ENCODE measurements at places on chromosomes 3 and 15. TPM values are rescaled to one million over a fixed set of nuclear protein-coding genes. Genes with fewer than 3 reads are reported as not detected.

DNA sequence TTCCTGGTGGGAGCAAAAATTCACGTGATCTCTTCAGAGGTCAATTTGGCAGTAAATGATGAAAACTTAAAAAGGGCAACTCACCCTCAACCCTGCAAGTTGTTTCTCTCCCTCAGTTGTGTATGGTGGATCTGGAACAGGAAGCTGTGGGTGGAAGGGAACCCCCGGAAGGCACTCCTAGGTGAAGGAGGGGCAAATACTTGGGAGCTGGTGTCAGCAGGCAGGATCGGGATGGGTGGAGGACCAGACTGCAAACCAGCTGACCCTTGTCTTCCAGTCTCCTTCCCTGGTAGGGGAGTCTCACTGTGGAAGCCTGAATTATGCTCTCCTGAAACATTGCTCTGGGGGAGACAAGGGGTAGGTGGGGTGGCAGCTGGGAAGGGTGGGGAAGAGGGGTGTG is 33.5 kb downstream of the PRR23E start:
- H3K4me3 ChIP-seq = no peak overlapping the region
- peaks cover 17% of the 10 kb centered on the region for H3K27me3 ChIP-seq
- H3K27ac ChIP-seq = no peak overlapping the region
- H3K4me1 ChIP-seq = no peaks in the 10 kb centered on the region

DNA sequence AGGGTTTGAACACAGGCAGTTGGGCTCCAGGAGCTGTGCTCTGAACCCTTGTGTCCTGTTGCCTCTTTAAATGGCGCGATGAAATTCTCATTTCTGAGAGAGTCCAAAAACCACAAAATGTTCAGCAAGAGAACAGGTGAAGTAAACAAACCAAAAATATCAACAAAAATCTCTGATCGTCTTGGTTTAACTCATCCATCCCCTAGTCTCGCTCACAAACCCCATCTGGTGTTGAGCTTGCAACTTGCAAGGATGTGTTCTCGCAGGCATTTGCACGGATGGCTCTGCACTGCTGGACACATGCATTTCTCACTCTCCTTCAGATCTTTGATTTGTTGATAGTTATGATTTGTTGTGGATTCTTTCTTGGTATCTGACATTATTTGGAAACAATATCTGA is 31.1 kb downstream of the FAH start:
- no peak overlapping the region for H3K27ac ChIP-seq
- H3K36me3 ChIP-seq = peaks cover 23% of the 10 kb centered on the region
- H3K4me1 ChIP-seq = no peaks in the 10 kb centered on the region
- no peaks in the 10 kb centered on the region for H3K27me3 ChIP-seq

- H3K36me3 ChIP-seq = no peaks in the 10 kb centered on the region
- H3K27ac ChIP-seq = peak overlapping the region; percentile 84
- H3K4me3 ChIP-seq = peak overlapping the region; percentile 46
- no peak for DNase-seq
Observed at GRCh38 chr15:34332553-34333120, 4.9 kb downstream of the SLC12A6 start.

DNA sequence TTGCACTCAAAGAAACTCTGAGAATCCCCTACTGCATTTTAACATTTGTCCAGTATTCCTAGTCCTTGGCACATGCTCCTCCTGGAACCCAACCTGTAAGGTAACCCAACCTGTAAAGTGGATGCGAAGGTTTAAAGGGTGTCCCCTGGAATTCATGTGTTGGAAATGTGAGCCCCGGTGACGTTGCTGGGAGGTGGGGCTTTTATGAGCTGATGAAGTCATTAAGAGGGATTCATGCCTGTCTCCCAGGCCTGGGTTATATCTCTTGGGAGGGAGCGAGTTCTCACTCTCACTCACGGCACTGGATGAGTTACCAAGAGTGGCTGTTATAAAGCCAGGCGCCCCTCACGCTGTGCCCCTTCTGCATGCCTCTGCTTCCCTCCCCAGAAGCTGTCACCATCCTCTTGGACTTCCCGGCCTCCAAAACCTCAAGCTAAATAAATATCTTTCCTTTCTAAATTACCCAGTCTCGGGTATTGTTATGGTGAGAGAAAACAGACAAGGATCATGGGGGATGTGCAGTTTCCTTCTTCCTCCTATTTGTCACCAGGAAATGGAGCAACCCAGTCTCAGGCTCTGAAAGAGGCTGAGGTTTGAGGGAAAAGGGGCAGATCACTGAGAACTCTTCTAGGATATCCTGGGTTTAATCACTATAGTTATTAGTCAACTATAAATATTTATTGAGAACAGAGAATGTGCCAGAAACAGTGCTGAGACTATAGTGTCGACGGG is 7.6 kb downstream of the XXYLT1 start:
- DNase-seq = no peak
- no peak overlapping the region for H3K4me3 ChIP-seq
- no peak overlapping the region for H3K27ac ChIP-seq

GRCh38 chr3:179991883-179992282 is 44.9 kb downstream of the PEX5L start:
- H3K27ac ChIP-seq = no peak overlapping the region
- no peak overlapping the region for H3K4me3 ChIP-seq
- H3K4me1 ChIP-seq = no peaks in the 10 kb centered on the region
- DNase-seq = no peak

- peaks cover 4% of the 10 kb centered on the region for H3K27me3 ChIP-seq
- H3K27ac ChIP-seq = peak overlapping the region; percentile 91
- no peak for DNase-seq
Observed at GRCh38 chr15:62059108-62059815, 985 bp downstream of the VPS13C start.

GRCh38 chr3:23894254-23895061 is 22.3 kb downstream of the NKIRAS1 start:
- DNase-seq = no peak
- H3K4me3 ChIP-seq = no peak overlapping the region
- H3K4me1 ChIP-seq = peaks cover 10% of the 10 kb centered on the region
- H3K27ac ChIP-seq = no peak overlapping the region

- no peak for DNase-seq
- H3K4me3 ChIP-seq = no peak overlapping the region
- H3K4me1 ChIP-seq = peaks cover 30% of the 10 kb centered on the region
- no peak overlapping the region for H3K27ac ChIP-seq
- H3K36me3 ChIP-seq = no peaks in the 10 kb centered on the region
- H3K27me3 ChIP-seq = no peaks in the 10 kb centered on the region
Observed at GRCh38 chr3:195208631-195209030, 62.3 kb downstream of the XXYLT1 start.

- H3K27me3 ChIP-seq = no peaks in the 10 kb centered on the region
- DNase-seq = no peak
- H3K4me3 ChIP-seq = no peak overlapping the region
Observed at GRCh38 chr3:196115678-196116083, 33.8 kb upstream of the TFRC start.

DNA sequence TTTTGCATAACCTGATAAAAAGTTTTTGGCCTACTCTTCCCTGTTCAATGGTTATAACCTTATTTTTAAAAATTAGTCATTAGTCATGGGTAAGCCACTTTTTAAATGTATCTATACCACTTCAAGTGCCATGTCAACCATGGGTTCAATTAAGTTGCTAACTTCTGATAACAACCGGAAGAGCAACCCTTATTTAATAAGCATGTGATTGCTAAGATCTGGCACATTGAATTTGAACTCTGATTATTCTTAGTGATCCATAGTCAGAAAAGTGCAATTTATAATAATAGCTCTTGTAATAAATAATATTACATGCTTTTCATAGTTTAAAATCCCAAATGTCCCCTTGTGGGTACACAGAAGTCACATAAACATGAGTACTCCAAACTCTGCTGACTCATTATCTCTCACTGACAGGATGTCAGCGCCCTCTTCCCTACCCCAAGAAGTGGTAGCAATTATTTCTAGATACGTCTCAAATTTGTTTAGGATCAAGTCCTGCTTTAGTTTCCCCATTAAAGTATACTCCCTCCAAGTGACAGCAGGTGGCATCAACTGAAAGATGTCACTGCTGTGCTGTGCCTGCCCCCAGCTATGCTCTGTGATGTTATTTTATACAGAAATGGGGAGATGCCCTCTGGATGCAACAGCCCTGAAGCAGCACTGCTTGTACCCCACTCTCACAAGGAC is 18.6 kb downstream of the SAMD7 start:
- no peak overlapping the region for H3K27ac ChIP-seq
- peaks cover 24% of the 10 kb centered on the region for H3K27me3 ChIP-seq
- H3K36me3 ChIP-seq = no peaks in the 10 kb centered on the region

DNA sequence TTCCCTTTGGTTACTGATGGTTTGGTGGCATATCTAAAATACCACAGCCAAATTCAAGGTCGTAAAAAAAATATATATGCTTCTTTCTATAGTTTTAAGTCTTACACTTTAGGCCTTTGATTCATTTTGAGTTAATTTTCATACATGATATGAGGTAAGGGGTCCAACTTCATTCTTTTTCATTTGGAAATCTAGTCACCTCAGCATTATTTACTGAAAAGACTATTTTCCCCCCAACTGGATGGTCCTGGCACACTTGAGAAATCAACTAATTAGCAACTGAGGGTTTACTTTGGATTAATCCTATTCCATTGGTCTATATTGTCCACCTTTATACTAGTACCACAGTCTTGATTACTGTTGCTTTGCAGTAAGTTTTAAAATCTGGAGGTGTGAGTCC is 26.2 kb downstream of the RHOA start:
- H3K27me3 ChIP-seq = no peaks in the 10 kb centered on the region
- peaks cover 43% of the 10 kb centered on the region for H3K4me1 ChIP-seq
- H3K4me3 ChIP-seq = no peak overlapping the region

- H3K36me3 ChIP-seq = peaks cover 6% of the 10 kb centered on the region
- H3K27me3 ChIP-seq = peaks cover 34% of the 10 kb centered on the region
- no peak for DNase-seq
- no peak overlapping the region for H3K27ac ChIP-seq
Observed at GRCh38 chr3:128432301-128432970, 34.3 kb downstream of the DNAJB8 start.

- H3K27ac ChIP-seq = no peak within 1 kb of the TSS
- H3K27me3 ChIP-seq = peaks cover 47% of the 10 kb centered on the region
- DNase-seq = no peak
Observed at GRCh38 chr15:63381301-63382204, at the start of gene CA12. CA12 (minus strand) TSS chr15:63381846; CDS start chr15:63381720, 126 bp downstream.

The ATP13A5 gene
- total RNA-seq = not detected

The WDR72 gene
- total RNA-seq = not detected

The CYP8B1 gene
- total RNA-seq = 0.14 TPM

The LARP6 gene
- total RNA-seq = not detected

The SIDT1 gene
- total RNA-seq = 34.5 TPM

The SLC35A5 gene
- total RNA-seq = 9.9 TPM

The DNAJB11 gene
- 99.6 TPM for total RNA-seq

The LNP1 gene
- 1.0 TPM for total RNA-seq

All from natural killer cell treated with Interleukin-12 subunit alpha and Interleukin-12 subunit beta and Interleukin-15 and Interleukin-18, amount 100 ng/mL, for 72 hours (primary cell).